GM12891 (cell line): ENCODE measurements at places on chromosomes 12 and 14.

- no peak for DNase-seq
These were observed 54.8 kb downstream of the ASCL4 start for GRCh38 chr12:107829271-107829670.

- DNase-seq: no peak
These were observed 277.9 kb upstream of the FOXG1 start for GRCh38 chr14:28488684-28489083.

DNA sequence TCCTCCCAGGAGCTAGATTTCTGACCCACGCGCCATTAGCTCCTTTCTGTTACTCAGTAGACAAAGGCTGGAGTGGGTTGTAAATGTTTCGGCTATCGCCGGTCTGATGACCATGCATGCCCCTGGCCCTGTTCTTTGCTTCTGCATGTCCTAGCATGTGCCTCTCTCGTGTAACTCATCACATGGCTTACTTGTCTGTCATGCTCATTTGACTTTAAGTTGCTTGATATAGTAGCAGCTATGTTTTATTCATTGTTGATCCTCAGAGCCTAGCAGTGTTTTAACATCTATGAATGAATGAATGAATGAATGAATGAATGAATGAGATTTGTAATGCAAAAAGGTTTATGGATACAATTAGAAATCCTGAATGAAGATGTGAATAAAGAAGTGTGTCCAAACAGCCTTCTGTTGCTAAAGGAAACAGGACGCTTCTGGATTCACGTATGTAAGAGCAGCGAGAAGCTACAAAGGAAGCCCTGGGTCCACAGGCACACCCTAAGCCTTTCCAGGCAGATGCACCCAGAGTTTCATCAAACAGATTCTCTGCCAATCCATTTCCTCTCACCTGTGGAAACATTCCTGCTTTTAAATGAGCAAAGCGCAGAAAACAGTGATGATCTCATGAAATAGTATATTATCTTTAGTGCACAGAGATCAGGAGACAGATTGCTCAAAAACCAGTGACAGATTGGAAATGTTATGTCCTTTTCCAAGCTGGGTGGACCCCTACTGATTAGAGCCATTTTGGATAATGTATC is 3.4 kb downstream of the GSG1 start:
- no peak for DNase-seq

DNA sequence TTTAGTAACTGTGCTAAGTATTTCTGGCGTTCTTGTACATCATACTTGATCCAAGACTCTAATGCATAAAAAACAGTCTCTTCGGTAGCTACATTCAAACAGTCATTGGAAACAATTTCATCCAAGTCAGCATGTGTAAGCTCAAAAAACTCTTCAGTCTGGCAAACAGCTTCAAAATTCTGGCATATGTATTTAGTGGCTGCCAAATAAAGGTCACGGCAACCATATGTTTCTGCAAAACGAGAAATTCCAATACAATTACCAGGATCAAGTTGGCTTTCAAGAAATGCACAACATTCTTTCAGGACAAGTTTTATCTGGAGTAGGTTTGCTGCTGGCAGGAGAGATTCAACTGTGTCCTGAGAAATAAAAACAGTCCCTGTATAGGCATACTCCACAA is 16.5 kb downstream of the KLHL28 start:
- no peak for DNase-seq
